ENCODE measurements at places on chromosomes 3 and 15.

DNA sequence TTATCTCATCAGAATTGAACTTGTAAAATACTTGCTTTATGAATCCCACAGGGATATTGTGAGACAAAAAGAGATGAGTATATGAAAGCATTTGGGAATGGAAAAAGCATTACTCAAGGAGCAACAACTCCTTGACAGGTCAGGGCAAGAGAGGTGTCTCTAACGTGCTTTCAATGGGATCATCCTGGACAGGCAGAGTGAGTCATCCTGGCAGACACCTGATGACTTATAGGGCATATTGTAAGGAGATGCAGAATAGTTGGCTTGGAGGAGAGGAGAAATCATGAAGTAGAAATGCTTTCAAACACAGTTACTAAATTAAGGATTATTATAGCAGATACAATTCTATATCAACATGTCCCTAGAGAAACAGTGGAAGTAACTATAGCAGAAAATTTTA, 71.9 kb upstream of the THSD4 start:
- H3K36me3 ChIP-seq = no peaks in the 10 kb centered on the region
- DNase-seq = no peak
- H3K27me3 ChIP-seq = no peaks in the 10 kb centered on the region
- no peaks in the 10 kb centered on the region for H3K4me1 ChIP-seq
- no peak overlapping the region for H3K4me3 ChIP-seq
- no peak overlapping the region for H3K27ac ChIP-seq

DNA sequence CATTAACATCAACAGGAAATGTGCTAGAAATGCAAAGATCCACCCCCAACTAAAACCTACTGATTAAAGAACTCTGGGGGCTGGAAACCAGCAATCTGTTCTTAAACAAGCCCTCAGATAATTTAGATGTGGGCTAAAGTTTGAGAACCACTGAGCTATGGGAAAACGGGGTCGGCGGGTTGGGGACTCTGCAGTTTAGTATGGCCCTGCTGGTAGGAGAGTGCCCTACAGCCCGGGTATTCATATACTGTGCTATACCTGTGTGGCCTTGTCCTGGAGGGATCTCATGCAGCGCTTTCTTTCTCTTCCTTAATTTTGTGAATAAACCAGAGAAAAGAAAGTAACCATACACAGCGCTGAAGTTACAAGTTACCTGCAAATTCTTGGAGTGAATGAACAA, 189.7 kb upstream of the GBE1 start:
- H3K27ac ChIP-seq = no peak overlapping the region
- H3K4me3 ChIP-seq = no peak overlapping the region
- DNase-seq = no peak
- no peaks in the 10 kb centered on the region for H3K4me1 ChIP-seq

- DNase-seq = no peak
- H3K27ac ChIP-seq = no peak overlapping the region
- no peak overlapping the region for H3K4me3 ChIP-seq
- H3K4me1 ChIP-seq = no peaks in the 10 kb centered on the region
- no peaks in the 10 kb centered on the region for H3K36me3 ChIP-seq
These were observed 8.9 kb upstream of the PLOD2 start for GRCh38 chr3:146169891-146170290.

DNA sequence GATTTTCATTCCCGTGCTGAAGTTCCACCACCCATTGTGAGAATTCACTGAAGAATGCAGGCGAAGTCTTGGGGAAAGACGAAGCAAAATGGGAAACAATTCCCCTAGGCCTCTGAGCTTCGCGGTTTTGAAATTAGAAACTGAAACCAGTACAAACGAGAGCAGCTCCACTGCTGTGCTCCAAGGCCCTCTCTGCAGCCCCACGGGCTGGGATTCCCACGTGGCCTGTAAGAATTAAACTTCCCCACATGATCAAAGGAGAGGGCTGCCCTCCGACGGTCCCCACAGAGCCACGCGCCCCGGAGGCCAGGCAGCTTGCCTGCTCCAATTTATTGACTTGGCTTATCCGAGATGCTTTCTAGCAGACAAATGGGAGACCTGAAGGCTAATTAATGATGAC, 144.0 kb downstream of the GREM1 start:
- no peaks in the 10 kb centered on the region for H3K4me1 ChIP-seq
- H3K36me3 ChIP-seq = no peaks in the 10 kb centered on the region
- H3K27me3 ChIP-seq = no peaks in the 10 kb centered on the region
- peak overlapping the region; percentile 62 for H3K27ac ChIP-seq
- H3K4me3 ChIP-seq = no peak overlapping the region

GRCh38 chr15:70488941-70489848, 274.2 kb downstream of the UACA start:
- no peak for DNase-seq
- no peaks in the 10 kb centered on the region for H3K36me3 ChIP-seq
- no peak overlapping the region for H3K4me3 ChIP-seq
- H3K4me1 ChIP-seq = no peaks in the 10 kb centered on the region
- H3K27me3 ChIP-seq = no peaks in the 10 kb centered on the region

GRCh38 chr3:36366308-36366707, 14.0 kb upstream of the STAC start:
- no peaks in the 10 kb centered on the region for H3K4me1 ChIP-seq
- no peak for DNase-seq
- no peaks in the 10 kb centered on the region for H3K27me3 ChIP-seq
- H3K27ac ChIP-seq = no peak overlapping the region

DNA sequence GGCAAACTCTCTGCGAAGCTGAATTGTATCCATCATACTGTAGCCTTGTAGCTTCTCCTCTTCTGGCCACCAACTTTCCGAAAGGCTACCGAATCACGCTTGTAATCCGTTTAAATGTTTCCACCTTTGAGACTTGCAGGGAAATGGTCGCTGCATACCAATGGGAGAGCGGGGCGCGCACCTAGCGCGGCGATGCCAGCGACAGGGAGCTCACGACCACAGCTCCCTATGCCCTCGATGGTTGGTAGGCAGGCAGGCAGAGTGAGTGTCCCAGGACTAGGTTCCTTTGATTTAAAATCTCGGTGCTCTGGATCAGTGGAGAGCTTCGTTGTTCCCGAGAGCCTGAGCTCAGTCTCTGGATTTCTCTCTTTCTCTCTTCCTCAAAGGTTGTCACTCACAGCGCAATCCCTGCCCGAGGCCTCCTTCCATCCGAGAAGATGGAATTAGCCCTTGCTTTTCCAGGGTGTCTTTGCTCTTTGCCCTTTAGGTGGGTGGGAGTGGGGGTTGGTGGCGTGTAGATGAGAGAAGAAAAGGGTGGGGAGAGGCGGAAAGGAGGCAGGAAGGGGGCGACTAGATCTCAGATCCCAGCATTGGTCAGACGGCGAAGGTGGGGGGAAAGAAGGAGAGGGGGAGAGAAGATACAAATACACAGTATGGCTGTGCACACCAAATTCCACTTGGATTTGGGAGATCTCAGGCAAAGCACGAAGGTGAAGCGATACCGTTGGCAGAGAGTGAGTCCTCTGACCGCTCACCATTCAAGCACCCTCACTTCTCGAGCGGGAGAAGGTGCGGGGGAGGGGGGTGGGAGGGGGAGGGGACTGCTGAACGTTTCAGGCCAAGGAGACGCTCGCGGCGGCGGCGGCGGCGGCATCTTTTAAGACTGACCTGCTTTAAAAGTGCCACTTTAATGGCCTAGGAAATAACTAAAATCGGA, at the start of gene SLITRK3:
Gene SLITRK3, minus strand, starts transcription at position 745 of the 937 bp plus-strand sequence. CDS start 5,554 bp downstream, outside the sequence.
- no peaks in the 10 kb centered on the region for H3K36me3 ChIP-seq
- DNase-seq = no peak
- H3K27ac ChIP-seq = no peak within 1 kb of the TSS
- H3K27me3 ChIP-seq = peaks cover 8% of the 10 kb centered on the region
- peaks cover 27% of the 10 kb centered on the region for H3K4me1 ChIP-seq

- H3K36me3 ChIP-seq = no peaks in the 10 kb centered on the region
- no peak overlapping the region for H3K4me3 ChIP-seq
- no peaks in the 10 kb centered on the region for H3K4me1 ChIP-seq
- no peak overlapping the region for H3K27ac ChIP-seq
- no peak for DNase-seq
- no peaks in the 10 kb centered on the region for H3K27me3 ChIP-seq
These were observed 36.0 kb upstream of the TIMP4 start for GRCh38 chr3:12194669-12195161.

DNA sequence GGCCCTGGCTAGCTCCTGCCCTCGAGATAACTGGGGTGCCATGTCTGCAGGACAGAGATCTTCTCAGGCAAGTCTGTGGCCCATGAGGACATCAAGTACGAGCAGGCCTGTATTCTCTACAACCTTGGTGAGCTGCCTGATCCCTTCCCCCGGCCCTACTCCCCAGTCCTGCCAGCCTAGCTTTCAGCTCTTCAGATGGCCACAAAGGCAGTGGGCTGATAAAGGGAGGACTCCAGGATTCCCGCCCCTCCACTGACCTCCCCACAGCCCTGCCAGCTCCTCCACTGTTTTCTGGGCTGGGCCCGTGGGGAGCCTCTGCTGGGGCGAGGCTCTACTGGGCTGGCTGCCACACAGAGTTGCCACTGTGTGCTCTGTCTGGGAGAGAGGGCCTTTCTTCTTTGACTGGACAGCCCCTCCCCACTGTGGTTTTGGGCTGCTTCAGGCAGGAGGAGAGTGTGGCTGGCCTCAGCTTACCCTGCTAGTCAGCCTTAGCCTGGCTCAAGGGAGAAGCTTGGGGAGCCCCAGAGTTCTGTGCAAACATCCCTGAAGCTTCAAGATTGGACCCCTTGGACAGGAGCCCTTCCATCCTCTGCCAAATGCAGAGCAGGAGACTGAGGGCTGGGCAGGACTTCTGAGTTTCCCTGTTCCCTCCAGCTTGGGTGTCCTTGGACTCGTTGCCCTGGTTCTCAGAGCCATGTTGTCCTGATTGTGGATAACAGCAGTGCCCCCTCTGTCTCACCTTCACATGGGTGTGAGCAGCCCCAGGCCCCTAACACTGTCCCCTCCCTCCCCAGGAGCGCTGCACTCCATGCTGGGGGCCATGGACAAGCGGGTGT, 24.4 kb downstream of the PTPN23 start:
- peak; percentile 86 for DNase-seq
- peaks cover 29% of the 10 kb centered on the region for H3K4me1 ChIP-seq
- no peak overlapping the region for H3K4me3 ChIP-seq
- no peaks in the 10 kb centered on the region for H3K36me3 ChIP-seq

- H3K4me1 ChIP-seq = no peaks in the 10 kb centered on the region
- H3K4me3 ChIP-seq = no peak overlapping the region
- DNase-seq = no peak
- H3K36me3 ChIP-seq = no peaks in the 10 kb centered on the region
- no peak overlapping the region for H3K27ac ChIP-seq
These were observed 928.5 kb upstream of the ROBO1 start for GRCh38 chr3:80696280-80696679.

GRCh38 chr15:73010154-73011152, 41.8 kb upstream of the NEO1 start:
- H3K4me3 ChIP-seq = no peak overlapping the region
- no peaks in the 10 kb centered on the region for H3K4me1 ChIP-seq
- DNase-seq = no peak
- no peaks in the 10 kb centered on the region for H3K27me3 ChIP-seq

GRCh38 chr15:29131840-29132420, 137.7 kb downstream of the NSMCE3 start:
- H3K27me3 ChIP-seq = no peaks in the 10 kb centered on the region
- H3K4me3 ChIP-seq = no peak overlapping the region
- DNase-seq = no peak
- no peaks in the 10 kb centered on the region for H3K4me1 ChIP-seq
- H3K27ac ChIP-seq = no peak overlapping the region

GRCh38 chr3:15476378-15476777, 45.1 kb downstream of the COLQ start:
- no peaks in the 10 kb centered on the region for H3K36me3 ChIP-seq
- H3K27me3 ChIP-seq = no peaks in the 10 kb centered on the region
- no peak overlapping the region for H3K4me3 ChIP-seq
- H3K4me1 ChIP-seq = no peaks in the 10 kb centered on the region
- no peak for DNase-seq

DNA sequence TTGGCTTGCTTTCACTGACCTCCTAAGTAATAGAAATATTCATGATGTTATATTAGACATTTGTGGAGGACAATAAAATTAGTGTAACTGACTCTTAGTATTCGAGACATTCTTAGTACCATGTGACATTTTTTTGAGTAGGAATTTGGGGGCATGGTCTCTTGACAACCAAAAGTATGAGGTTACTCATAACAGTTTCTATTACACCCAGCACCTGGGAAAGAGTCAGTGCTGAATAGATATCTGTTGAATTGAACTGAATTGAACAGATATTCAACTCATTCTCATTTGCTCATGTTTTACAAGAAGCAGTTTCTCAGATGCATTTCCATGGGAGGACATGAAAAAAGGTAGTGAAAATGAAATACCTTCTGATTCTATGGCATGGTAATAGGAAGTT, 84.4 kb downstream of the CMSS1 start:
- DNase-seq = no peak
- H3K27ac ChIP-seq = peak overlapping the region; percentile 47
- no peaks in the 10 kb centered on the region for H3K27me3 ChIP-seq
- peaks cover 11% of the 10 kb centered on the region for H3K4me1 ChIP-seq
- H3K36me3 ChIP-seq = no peaks in the 10 kb centered on the region
- H3K4me3 ChIP-seq = no peak overlapping the region

DNA sequence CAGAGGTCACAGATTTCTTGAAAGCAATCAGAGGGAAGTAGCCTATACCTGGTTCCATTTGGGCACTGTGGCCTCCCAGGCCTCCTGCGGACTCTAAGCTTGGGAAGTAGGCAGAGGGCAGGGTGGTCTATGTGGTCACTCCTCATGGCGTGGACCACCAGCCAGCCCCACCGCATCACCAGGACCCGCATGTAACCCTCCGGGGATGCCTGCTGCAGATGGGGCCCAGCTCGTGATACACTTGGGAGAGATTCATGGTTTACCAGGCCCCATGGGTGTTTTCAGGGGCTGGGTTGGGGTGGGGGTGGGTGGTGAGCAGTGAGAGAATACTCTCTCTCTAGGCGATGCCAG, 123.7 kb downstream of the ASB7 start:
- no peak overlapping the region for H3K27ac ChIP-seq
- no peaks in the 10 kb centered on the region for H3K36me3 ChIP-seq
- no peak for DNase-seq
- no peaks in the 10 kb centered on the region for H3K4me1 ChIP-seq
- H3K4me3 ChIP-seq = no peak overlapping the region

GRCh38 chr3:32018757-32019564, 37.4 kb downstream of the ZNF860 start:
- H3K4me1 ChIP-seq = peaks cover 8% of the 10 kb centered on the region
- H3K4me3 ChIP-seq = no peak overlapping the region
- no peak for DNase-seq
- H3K27ac ChIP-seq = no peak overlapping the region
- no peaks in the 10 kb centered on the region for H3K36me3 ChIP-seq

GRCh38 chr15:67861983-67862382, 22.1 kb upstream of the RNU6-1 start:
- no peaks in the 10 kb centered on the region for H3K27me3 ChIP-seq
- DNase-seq = no peak
- H3K36me3 ChIP-seq = no peaks in the 10 kb centered on the region
- no peak overlapping the region for H3K27ac ChIP-seq

GRCh38 chr3:172869784-172870518, 119.4 kb downstream of the ECT2 start:
- no peak overlapping the region for H3K27ac ChIP-seq
- DNase-seq = no peak
- H3K4me3 ChIP-seq = no peak overlapping the region
